ENCODE measurements at places on chromosomes 2 and 18.

DNA sequence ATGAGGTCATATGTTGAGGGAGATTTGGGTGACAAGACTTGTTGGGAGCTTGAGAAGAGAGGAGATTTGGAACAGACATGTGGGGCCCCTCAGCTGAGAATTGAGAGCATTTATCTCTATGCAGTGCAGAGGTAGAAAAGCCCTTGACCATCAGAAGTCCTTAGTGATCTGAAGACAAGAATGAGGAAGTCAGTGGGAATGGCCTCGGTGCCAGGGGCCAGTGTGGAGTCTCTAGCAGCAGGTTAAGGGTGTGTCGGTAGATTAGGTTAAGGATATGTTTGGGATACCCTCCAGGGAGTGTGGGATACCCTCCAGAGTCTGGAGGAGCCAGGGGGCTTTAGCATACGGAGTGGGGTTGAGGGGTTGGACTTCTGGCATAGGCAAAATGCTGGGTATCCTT, 41.6 kb downstream of the FBXO48 start:
- DNase-seq = no peak

GRCh38 chr18:48124857-48125626, 194.6 kb upstream of the SMAD2 start:
- DNase-seq = no peak

DNA sequence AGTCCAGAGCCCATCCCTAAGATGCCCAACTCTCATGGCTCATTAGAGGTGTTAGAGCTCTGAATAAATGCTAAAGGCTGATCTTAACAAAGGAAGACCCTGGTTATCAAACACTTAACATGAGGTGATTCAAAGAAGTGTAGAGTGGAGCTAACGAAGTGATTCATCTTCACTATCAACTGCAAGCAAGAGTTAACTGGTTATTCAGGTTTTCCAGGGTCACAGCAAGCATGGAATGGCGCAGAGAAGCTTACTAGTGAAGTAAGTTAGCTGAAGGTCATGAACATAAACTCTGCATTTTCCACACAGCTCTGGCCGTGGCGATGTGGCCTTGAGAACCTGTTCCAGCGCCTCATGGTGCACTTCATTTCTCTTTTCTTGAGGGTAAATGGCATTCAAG, 17.0 kb downstream of the RND3 start:
- no peak for DNase-seq

DNA sequence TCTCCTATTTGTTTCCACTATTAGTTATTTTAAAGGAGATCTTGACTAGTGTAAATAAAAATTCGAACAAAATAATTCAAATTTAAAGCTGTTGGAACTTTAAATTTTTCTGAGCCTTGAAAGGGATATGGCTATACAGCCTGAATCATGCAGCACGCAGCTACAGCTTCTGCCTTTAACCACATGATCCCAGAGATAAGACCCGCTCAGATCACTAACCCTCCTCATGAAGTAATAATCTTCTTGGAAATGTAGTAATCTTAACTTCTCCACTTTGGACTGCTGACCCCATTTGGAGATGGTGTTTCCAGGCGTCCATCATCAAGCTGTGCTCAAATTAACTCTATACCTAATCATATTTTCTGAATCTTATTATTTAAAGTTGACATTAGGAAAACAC, 336.6 kb downstream of the DSC3 start:
- no peak for DNase-seq

DNA sequence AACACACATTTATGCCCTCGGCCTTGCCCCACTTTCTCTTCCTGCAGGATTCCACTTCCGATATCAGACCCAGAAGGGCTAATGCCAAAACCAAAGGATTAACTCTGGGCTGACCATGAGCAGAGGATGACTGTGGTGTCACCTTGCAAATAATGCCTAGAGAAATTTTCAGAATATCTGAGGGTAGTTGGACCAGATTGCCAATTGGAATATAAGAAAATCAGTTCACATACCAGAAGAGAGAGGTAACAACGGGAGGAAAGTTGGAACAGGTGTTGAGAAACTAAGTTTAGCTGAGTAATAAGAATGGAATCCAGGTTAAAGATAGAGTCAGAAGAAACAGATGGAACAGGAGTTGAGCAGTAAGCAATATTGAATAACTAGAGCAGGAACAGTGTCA, 232.7 kb upstream of the UBE2E3 start:
- DNase-seq = no peak

GRCh38 chr18:50866765-50867164, 12.2 kb upstream of the ME2 start:
- no peak for DNase-seq

GRCh38 chr18:26159353-26159752, 25.7 kb downstream of the PSMA8 start:
- DNase-seq = no peak

GRCh38 chr2:232286001-232286868, 92.3 kb upstream of the ALPP start:
- no peak for DNase-seq

- DNase-seq = no peak
Measured at GRCh38 chr2:215186021-215186420, 47.6 kb upstream of the ABCA12 start.

DNA sequence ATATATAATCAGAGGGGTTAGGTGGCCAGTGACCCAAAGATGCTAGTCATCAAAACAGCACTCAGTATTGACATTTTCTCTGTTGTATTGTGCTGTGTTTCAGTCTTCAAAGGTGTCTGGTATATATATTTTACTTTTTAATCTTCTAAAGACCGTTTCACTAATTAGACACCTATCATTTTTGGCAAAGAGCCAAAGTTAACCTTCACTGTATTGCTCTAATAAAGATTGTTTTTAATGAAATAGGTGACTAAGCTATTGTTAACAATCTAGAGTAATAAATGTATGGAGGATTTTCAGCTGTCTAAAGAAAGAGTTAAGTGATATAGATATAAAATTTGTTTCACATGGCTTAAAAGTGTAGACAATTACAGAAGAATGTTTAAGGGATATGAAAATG, 264.0 kb downstream of the CNTNAP5 start:
- DNase-seq = no peak

DNA sequence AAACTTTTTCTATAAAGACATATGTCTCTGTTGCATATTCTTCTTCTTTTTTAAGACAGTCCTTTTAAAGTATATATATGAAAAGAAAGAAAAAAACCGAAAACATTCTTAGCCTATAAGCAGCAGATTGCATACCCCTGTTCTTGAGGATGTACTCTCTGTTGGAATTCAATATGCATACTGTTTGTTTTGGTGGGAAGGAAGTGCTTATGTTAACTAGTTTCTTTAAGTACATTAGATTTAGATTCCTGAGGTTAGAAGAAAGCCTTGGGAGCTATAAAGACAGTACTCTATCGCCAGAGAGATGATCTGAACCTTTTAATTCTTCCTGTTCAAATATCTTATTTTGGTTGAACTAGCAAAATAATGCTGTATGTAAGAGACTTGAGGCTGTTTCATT, 46.8 kb upstream of the TBR1 start:
- DNase-seq = no peak

DNA sequence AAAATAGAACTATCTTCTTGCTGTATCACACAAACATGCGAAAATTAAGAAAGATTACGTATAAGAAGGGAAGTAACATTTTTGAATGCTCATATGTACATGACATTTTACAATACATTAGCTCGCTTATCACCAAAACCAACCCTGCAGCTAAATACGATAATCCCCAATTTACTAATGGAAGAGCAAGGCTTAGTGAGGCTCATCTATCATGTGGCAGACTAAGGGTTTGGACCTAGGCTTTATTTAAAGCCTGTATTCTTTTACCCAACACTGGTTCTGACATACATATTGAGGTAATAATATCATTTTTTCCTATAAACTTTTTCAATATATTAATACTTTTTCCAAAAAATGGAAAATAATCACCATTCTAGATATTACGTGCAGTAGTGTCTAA, 116.8 kb upstream of the TTC39C start:
- no peak for DNase-seq

GRCh38 chr18:41655074-41655473, 300.0 kb upstream of the PIK3C3 start:
- no peak for DNase-seq

- no peak for DNase-seq
Measured at GRCh38 chr2:139218181-139218580, 438.0 kb upstream of the NXPH2 start.

DNA sequence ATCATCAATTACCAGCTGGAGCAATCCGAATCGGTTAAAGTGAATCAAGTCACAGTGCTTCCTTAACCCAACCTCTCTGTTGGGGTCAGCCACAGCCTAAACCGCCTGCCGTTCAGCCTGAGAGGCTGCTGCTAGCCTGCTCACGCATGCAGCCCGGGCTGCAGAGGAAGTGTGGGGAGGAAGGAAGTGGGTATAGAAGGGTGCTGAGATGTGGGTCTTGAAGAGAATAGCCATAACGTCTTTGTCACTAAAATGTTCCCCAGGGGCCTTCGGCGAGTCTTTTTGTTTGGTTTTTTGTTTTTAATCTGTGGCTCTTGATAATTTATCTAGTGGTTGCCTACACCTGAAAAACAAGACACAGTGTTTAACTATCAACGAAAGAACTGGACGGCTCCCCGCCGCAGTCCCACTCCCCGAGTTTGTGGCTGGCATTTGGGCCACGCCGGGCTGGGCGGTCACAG, 496 bp upstream of the ITGA4 start:
- DNase-seq = no peak

- no peak for DNase-seq
Measured at GRCh38 chr18:74509856-74510769, 13.9 kb downstream of the CNDP2 start.

- DNase-seq = no peak
Measured at GRCh38 chr2:187148059-187148714, 299.2 kb upstream of the ZSWIM2 start.

- no peak for DNase-seq
Measured at GRCh38 chr18:48974304-48975119, 23.7 kb upstream of the SMAD7 start.

All from non-pigmented ciliary epithelial cell (primary cell).